ENCODE measurements at places on chromosomes 7 and 10.

DNA sequence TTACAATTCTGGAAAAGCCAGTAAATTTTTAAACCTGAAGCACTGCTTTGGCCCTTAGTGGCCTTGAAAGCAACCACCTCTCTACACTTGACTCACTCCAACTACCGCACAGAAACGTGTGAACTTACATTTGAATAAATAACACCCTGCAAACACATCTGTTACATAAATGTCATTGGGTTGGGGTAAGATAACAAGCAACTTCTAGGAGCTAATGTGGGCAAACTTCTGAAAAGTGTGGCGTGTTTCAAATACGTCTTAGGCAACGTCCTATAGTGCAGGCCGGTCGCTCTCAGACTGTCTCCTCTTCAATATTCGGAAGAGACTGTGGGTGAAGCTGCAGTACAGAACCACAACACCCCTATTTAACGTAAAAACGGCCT is 474 bp downstream of the ORC5 start:
- no peak for DNase-seq

GRCh38 chr10:16184906-16185305 is 251.9 kb upstream of the PTER start:
- no peak for DNase-seq

GRCh38 chr10:89566095-89566950 is 30.9 kb upstream of the SLC16A12 start:
- DNase-seq, result no peak

GRCh38 chr7:27129729-27130539 is 623 bp downstream of the HOXA4 start:
- no peak for DNase-seq

GRCh38 chr10:120458432-120458831 is 1.4 kb downstream of the PLPP4 start:
- DNase-seq, result no peak

- no peak for DNase-seq
Observed at GRCh38 chr7:134737566-134738345, 41.7 kb upstream of the CALD1 start.

DNA sequence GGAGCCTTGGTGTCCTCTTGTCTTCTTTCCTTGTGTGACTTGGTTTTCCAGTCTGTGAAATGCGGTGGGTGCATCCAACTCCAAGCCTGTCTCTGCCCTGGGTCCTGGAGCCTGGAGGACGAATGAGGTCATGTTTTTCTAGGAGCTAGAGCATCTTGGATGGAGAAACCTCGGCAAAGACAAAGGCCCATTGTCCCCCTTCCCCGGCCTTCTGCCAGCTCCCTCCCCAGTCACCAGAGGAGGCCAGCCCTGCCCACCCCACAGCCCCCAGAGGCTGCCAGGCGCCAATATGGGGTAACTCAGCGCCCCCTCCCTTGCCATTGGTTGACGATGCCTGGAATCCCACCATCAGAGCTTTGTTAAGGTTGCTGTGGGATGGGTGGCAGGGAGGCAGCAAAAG is 40.4 kb downstream of the KCTD7 start:
- no peak for DNase-seq

- no peak for DNase-seq
Observed at GRCh38 chr7:99833289-99833877, 5.6 kb downstream of the CYP3A43 start.

DNA sequence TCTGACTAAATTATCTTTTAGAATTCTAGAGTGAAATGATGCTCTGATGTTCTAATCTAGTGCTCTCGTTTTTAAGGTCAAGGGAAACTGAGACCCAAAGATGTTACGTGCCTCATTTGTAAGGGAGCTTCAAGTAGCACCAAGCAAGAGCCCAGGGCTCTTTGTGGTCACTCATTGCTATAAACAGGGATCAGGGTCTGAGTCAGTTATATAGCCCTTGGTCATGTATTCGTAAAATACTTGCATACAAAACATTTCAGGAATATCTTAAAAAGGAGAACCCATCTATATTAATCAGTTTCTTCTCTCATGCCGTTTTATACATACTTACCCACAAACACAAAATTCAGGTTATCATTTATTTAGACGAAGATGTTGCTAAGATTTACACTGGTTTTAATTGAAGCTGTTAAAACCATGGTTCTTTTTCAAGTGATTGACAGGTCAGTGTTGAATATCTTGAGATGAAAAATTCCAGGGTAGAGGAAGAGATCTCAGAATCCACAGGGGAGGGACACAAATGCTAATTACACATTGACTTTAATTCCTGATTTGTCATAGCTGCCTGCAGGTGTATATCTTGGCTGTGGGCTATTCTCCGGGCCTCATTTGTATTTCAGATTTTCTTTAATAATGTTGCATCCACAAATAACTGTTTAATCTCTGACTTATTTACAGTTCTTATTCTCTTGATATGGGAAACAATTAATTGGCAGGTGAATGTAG is 188.4 kb downstream of the SND1 start:
- no peak for DNase-seq

GRCh38 chr7:51267169-51267568 is 49.4 kb downstream of the COBL start:
- no peak for DNase-seq

GRCh38 chr10:49594594-49594993 is 15.5 kb upstream of the SLC18A3 start:
- no peak for DNase-seq

DNA sequence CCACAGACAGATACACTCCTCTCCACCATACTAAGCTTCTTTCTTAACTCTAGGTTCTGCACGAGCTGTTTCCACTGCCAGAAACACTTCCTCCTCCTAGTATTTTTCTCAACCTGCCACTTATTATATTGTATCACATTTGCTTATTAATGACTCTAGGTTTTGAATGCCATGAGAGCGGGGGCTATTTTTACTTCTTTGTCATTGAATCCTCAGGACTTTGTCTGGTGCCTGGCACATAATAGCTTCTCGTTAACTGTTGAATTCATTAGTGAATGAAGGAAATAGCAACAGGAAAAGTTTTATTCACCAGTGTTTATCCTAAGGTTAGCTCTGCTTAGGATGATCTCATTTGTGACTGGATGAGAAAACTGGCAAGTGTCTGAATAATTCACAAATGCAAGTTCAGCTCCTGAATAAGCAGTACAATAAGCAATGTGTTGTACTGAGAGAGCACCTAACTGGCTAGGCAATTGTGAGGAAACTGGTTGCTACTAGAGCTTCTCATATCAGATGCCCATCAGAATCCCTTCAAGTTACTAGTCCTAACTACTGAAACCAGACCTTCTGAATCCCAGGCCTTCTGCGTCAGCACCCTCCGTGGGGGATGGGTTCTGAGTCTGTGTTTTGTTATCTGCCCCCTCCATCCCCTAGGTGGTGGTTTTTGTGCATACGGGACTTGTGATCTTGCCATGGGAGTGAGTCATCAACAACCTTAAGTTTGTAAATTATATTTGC is 92.7 kb downstream of the LSMEM1 start:
- no peak for DNase-seq

- no peak for DNase-seq
Observed at GRCh38 chr10:97157578-97158095, 28.1 kb downstream of the SLIT1 start.

- DNase-seq, result no peak
Observed at GRCh38 chr10:84375011-84375410, 46.6 kb downstream of the CCSER2 start.

DNA sequence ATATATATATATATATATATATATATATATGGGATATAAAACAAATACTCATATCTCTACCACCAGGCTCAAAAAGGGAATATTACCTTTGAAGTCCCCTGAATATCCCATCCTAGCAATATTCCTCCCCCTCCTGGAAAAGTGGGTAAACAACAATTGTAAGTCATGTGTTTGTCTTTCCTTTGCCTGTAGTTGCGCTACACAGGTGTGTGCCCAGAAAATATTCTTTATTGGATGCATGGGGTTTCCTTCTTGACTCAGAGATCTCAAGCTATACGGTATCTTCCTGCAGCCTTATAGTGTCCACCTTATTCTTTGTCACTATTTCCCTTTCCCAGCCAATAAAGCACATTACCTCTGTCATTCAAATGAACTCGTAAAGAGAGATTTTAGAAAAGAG is 54.2 kb downstream of the MET start:
- no peak for DNase-seq

DNA sequence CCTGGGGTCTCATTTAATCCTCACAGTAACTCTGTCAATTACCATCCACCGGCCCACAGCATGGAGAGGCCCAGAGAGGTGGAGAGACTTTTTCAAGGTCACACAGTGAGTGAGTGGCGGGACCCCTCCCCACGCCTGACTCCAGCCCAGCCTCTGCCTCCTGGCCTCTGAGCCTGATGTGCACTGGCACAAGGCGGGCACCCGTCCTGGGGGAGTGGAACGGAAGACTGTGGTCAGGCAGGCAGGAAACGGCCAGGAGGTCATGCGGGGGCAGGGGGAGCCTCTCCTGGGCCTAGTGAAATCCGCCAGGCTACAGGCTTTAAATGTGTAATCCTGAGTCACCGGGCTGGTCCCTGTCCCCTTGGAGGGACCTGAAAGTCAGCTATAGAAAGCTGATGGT is 32.2 kb downstream of the ZCCHC24 start:
- DNase-seq, result no peak

DNA sequence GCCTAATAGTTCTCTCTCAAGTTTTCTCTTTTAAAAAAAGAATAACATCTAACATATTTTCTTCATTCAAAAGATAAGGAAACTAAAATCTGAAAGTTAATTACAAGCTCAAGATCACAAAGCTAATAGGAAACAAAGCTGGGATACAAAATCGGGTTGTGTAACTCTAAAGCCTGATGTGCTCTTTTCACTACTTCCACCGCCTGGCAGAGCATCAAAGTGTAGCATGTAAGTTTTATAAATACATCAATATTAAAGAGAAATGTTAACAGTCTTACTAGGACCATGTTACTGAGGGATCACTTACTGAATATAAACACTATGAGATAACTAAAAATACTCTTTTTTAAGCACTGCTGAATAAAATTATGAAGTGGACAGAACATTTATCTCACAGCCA is 97.2 kb downstream of the KMT2C start:
- no peak for DNase-seq

DNA sequence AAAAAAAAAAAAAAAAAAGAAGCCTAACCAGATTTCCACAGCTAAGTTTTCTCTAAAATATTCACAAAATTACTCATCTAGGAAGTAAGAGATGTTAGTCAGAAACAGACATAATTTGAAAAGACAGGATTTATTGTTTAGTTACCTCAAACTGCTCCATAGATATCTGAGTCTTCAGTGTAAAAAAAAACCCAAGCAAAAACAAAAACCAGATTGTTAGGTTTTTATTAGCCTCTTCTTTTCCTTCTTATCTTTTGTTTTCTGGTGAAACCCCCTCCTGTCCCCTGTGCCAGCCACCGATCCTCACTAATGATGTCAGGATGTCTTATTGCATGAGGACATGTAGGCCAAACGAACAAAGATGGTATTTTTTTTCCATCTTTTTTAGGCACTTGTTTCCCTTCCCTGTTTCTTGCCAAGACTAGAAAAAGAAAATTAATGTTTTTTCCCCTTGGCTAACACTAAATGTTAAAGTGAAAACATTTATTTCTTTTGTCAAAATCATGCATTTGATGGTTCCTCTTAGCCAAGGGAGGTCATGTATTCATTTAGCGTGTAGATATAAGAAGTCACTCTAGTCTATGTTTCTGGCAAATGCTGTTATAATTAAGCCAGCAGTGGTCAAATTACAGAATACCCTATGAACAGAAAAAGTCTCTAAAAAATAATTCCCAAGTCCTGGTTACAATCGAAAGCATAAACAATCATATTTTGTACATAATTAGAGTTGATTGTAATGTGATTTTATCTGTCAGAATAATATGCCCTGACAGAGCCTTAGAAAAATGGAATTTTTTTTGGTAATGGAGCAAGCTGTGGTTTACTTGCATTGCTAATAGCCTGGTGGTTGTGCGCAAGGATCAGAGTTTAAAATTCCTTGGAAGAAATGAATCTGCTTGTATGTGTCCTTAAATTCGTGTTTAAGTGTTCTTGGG is 702.4 kb upstream of the FZD8 start:
- DNase-seq, result no peak

GRCh38 chr7:52786174-52786573 is 249.3 kb upstream of the POM121L12 start:
- no peak for DNase-seq

DNA sequence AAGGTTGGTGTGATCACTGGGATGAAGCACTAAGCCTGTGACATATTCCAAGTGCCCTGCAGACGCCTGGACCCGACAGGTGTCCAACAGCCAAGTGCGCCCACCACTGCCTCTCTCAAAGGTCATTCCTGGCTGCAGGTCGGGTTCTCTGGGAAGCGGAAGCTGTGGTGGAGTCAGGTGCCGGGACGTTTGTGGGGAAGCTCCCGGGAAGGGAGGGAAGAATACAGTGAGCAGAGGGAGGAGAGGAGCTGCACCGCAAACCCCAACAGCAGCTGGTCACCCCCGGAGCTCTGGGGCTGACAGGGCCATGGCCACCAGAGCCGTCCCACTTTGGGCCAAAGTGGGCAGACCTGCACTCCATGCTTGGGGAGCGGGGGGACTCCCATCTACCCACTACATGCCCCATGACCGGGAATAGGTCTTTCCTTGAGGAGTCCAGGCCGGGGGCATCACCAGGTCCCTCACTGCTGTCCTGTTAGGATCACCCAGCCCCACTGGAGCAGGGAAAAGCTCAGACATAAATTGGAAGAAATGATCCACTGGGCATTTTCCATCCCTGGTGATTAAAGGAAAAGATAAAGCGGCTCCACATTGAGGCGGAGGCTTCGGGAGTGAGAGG is 84.5 kb upstream of the PPP2R2D start:
- no peak for DNase-seq

GRCh38 chr7:141992688-141993087 is 3.0 kb upstream of the MGAM start:
- DNase-seq, result no peak

DNA sequence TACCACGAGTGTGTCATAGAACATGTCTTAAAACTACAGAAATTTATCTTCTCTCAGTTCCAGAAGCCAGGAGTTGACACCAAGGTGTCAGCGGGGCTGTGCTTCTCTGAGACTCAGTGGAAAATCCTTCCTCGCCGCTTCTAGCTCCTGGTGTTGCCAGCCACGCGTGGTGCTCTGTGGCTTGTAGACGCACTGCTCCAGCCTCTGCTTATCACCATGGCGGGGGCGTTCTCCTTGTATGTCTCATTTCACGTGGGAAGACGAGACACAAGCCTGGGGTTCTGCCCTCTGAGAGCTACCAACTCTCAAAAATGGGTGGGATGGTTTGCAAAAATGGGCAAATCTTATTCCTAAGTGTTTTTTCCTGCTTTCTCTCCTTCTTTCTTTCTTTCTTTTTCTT is 11.0 kb upstream of the GALNTL5 start:
- DNase-seq, result no peak

DNA sequence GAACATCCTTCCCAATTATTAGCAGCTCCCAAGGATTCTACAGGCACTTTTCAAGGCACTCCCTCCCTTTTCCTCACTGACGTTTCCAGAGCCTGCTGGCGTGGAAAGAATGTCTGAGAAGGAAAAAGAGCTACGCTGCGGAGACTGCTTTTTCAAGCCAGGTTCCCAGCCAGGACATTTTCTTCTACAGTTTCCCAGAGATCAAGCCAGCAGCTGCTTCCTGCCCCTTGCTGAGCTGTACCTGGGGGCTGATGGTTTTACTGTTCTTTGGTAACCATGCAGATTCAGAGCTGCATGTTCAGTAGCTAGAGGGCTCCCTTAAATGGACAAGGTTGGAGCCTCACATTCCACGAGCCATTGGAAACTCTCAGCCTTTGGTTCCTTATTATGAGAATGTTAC is 133.4 kb downstream of the EVX1 start:
- no peak for DNase-seq

All from activated CD4-positive, CD25-positive, alpha-beta regulatory T cell treated with anti-CD3 and anti-CD28 coated beads, Interleukin-2, amount 50 U/mL, for 72 hours (primary cell).